ENCODE measurements at places on chromosomes 4 and X.

GRCh38 chr4:122700178-122700725 lies 32.3 kb upstream of the BBS12 start:
- DNase-seq = no peak

DNA sequence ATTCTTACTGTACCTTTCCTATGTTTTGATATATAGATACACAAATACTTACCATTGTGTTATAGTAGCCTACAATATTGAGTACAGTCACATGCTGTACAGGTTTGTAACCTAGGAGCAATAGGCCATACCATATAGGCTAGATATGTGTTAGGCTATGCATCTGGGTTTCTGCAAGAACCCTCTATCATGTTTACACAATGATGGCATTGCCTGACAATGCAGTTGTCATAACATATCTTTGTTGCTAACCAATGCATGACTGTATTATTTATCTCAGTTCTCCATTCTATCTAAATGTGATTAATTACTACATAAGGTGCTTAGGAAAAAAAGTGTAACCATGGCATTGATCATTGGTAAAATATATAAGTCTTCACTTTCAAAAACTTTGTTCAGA lies 10.0 kb upstream of the SPCS3 start:
- DNase-seq = no peak

- DNase-seq = no peak
Observed at GRCh38 chr4:116733370-116733769, 352.0 kb downstream of the TRAM1L1 start.

- no peak for DNase-seq
Observed at GRCh38 chrX:152861116-152861515, 30.3 kb downstream of the NSDHL start.

- DNase-seq = no peak
Observed at GRCh38 chrX:9880870-9881269, 86.3 kb upstream of the CLDN34 start.

DNA sequence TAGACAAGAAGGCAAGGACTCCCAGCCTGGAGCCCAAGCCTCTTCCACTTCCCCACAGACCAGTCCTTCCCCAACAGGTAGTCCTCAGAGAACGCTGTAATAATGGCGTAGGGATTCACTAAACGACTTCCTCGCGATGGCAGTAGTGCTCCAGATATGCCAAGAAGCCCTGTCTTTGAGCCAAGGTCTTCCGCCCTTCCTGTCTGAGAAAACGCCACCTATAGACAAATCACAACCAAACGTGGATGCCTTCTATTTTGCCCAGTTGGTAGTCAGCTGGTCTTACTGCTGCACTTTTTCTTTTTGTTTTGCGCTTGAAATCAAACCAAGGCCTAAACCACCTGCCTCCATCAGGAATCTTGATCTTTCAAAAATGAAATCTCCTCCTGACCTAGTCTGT lies 203.3 kb downstream of the OR13H1 start:
- DNase-seq = no peak

GRCh38 chr4:144174401-144175067 lies 34.0 kb upstream of the GYPA start:
- DNase-seq = no peak

- no peak for DNase-seq
Observed at GRCh38 chr4:27917381-27917780, 1056.7 kb downstream of the STIM2 start.

DNA sequence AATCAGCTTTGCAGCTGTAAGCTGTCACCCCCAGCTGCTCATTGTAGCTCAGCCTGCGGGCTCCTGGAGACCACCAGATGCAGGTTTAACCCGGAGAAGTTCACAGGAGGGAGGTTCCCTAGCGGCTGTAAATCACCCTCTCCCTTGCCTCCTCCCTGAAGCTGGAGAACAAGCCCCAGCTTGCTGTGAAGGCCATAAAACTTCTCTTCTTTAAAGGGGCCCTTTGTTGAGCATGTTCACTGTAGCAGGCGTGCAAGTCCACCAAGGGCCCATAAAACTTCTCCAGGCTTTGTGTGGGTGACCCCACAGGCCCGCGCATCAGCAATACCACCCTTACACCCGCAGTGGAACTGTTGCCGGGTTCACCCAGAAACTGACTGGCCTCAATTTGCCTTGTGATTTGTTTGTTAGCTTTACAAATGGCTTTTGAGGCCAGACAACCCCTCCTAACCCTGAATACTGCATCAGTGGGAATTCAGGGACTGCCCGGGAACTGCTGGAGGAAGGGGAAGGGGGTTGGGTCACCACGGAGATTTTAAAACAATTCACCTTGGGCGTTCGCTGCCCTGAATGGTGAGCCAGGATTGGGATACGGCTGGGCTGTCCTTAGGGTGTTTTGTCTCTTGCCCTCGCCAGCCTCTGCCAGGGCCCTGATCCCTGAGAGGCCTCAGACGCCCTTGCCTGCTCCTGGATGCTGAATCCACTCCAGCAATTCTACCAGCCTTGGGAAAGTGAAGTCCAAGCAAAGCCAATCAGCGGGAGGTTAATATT lies 49.5 kb upstream of the ATP6AP2 start:
- DNase-seq = no peak

DNA sequence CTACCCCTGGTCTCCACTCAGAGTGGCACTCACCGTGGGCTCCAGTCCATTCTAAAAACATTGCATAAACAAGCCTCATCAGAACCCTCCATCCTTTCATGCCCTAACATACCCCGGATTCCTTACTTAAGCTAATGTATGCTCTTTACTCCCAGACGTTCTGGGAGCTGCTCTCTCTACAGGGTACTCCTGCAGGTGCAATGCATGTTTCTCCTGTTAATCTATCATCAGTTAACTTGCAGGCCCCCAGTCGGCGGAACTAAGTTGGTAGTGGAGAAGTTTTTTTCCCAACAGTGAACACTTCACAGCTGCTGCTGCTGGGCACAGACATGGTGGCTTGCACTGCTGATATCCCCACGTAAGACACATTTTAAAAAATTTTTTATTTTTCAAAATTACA lies 161.6 kb upstream of the FAT1 start:
- no peak for DNase-seq

GRCh38 chr4:186650401-186651180 lies 73.1 kb downstream of the FAT1 start:
- DNase-seq = no peak

- DNase-seq = peak; percentile 54
Observed at GRCh38 chrX:47384502-47384901, 14.1 kb downstream of the ZNF157 start.

DNA sequence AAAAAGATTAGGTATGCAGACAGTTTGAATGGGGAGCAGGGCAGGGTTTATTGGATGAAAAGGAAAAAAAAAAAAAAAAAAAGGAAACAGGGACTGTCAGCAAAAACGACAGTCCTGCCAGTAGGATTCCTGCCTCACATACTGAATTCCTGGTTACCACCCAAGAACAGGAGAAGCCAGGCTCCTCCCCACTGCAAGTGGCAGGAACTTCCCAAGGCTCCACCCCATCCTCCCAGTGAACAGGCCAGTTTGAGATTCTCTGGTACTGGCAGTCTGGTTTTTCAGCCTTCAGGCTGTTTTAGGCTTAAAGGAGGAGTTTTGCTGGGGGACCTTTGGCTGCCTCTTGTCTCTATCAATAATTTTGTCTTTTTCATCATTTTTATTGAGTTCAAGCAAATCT lies 360.0 kb upstream of the CXorf51A start:
- DNase-seq = no peak

DNA sequence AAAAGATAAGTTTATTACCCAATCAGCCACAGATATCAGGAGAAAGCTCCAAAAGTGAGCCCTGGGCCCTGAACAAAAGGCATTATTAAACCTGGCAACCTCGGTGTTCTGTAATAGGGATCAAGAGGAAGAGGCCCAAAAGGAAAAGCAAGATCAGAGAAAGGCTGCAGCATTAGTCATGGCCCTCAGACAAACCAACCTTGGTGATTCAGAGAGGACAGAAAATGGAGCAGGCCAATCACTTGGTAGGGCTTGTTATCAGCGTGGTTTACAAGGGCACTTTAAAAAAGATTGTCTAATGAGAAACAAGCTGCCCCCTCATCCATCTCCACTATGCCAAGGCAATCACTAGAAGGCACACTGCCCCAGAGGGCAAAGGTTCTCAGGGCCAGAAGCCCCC lies 75.7 kb downstream of the AGTR2 start:
- DNase-seq = no peak

DNA sequence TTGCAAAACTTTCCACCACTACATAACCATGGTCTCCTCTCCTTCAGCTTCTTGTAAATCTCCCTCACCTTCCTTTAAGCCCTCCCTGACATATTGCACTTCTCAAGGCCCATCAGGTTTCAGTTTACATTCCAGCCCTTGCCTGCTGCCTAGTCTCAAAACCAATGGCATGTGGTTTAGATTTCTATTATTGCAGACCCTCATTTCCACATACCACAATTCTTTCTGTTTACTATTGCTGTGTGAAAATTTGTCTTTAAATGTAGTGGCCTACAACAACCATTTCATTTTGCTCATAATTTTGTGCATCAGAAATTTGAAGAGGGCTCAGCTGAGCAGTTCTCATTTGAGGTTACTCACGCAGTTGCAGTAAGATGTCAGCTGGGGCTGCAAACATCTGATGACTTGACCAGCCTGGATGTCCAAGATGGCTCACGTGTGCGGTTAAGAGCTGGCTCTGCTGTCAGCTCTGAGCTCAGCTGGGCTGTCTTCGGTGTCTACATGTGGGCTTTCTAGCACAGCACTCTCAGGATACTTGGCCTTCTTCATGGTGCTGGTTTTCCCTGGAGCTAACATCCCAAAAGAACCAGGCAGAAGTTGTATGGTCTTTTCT lies 29.9 kb upstream of the SOD3 start:
- no peak for DNase-seq

GRCh38 chr4:183304538-183304937 lies 15.5 kb downstream of the CLDN22 start:
- DNase-seq = no peak

DNA sequence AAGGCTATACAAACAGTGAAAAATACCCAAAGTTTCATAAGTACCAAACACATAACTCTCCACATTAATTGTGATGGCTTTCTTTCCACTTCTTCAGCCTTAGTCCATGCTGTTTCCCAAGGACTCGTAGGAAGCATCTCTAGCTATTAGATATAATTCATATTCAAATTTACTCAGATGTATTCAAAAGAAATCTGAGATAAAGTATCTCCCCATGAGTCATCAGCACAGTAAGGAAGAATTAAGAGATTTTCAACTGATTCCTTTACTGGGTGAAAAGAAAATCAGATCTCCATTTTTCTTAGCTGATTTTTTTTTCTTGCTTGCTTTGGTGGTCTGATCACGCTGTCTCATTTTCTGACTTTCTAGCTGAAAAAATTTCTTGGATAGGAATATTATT lies 71.7 kb downstream of the MID1 start:
- DNase-seq = no peak
